ENCODE measurements at places on chromosomes 2 and 18. TPM values are rescaled to one million over a fixed set of nuclear protein-coding genes. Genes with fewer than 3 reads are reported as not detected.

The PAX3 gene
- polyA plus RNA-seq: not detected

The GPBAR1 gene
- polyA plus RNA-seq: 0.64 TPM

The CRYGD gene
- polyA plus RNA-seq: not detected

The LYPD6 gene
- polyA plus RNA-seq: not detected

The POMC gene
- 10.1 TPM for polyA plus RNA-seq

The INO80C gene
- 28.2 TPM for polyA plus RNA-seq

The BCL11A gene
- 189 TPM for polyA plus RNA-seq

Data from IgD-negative memory B cell (primary cell).